ENCODE measurements at places on chromosomes 4 and X. TPM values are rescaled to one million over a fixed set of nuclear protein-coding genes. Genes with fewer than 3 reads are reported as not detected.

Gene USP26
- total RNA-seq: not detected

Gene GPR82
- total RNA-seq: not detected

Gene SLC38A5
- not detected for total RNA-seq

Gene ZNF330
- 32.6 TPM for total RNA-seq

Data from A549 treated with ZK216348 at 1 μM for 4 hours (cell line).